Cortex of kidney (tissue), 1 donor: ENCODE measurements at places on chromosomes 12 and 14.

DNA sequence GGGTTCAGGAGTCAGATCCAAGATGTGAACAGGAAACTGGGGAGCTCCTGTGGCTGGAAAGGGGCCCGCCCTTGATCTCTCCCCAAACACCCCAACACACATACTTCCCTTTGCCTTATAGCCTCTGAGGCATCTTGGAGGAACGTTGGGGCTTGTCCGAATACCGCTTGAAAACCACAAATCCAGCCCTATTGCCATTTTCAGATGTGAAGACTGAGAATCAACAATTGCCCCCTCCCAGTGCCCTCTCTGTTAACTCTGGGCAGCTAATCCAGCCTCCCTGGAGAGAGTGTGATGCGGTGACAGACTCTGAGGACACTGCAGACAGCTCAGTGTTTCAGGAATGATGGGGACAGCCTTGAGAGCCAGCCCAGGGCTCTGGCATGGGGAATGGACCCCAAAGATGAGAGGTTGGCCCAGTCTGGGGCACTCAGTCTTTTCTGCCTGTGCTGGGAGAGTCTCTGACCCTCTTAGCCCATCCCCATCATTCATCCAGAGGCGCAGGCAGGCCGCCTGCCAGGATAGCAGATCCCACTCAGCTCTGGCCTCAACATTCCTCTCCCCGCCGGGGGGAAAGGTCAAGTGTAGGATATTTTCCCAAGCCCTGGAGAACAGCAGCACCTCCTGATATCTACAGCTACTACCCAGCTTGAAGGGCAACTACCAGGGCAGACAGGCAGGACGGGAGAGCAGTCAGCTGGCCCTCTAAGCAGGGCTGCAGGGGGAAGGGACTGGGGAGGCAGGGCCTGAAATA lies 24.6 kb upstream of the LTBP2 start:
- DNase-seq: no peak

GRCh38 chr12:46557539-46558373 lies 185.2 kb upstream of the SLC38A2 start:
- no peak for DNase-seq

GRCh38 chr14:85122690-85123089 lies 407.3 kb upstream of the FLRT2 start:
- DNase-seq: no peak

GRCh38 chr12:95218150-95219133 lies 835 bp downstream of the VEZT start:
- DNase-seq: no peak

DNA sequence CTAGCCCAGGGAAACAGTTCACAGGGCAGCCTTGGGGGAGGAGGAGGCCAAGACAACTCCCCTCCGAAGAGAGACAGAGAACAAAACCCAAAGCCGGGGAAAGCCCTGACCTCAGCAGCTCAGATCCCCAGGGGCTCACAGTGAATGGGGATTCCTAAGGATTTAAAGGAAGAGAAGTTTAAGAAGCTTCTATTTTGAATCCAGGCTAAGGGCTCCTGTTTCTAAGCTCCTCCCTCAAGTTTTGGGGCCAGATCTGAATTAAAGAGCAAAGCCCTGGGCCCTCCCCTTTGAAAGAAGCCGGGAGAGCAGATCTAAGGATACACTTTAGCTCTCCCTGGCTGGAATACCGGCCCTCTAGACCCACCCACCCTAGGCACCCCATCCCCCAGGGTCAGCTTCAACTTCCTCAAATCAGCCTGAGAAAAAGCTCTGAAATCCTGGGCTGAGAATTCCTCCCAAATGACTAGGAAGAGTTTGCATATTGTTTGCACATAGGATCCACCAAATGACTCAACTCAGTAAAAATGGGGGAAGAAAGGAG lies 3.9 kb downstream of the KDM2B start:
- DNase-seq: no peak
